ENCODE measurements at places on chromosomes 3 and 15.
A peak's percentile ranks its signal among the peaks of the same experiment; 100 is the strongest.

GRCh38 chr3:141312354-141313092 lies 55.8 kb upstream of the ZBTB38 start:
- DNase-seq, result no peak

GRCh38 chr15:67253101-67253500 lies 1.4 kb downstream of the AAGAB start:
- no peak for DNase-seq

DNA sequence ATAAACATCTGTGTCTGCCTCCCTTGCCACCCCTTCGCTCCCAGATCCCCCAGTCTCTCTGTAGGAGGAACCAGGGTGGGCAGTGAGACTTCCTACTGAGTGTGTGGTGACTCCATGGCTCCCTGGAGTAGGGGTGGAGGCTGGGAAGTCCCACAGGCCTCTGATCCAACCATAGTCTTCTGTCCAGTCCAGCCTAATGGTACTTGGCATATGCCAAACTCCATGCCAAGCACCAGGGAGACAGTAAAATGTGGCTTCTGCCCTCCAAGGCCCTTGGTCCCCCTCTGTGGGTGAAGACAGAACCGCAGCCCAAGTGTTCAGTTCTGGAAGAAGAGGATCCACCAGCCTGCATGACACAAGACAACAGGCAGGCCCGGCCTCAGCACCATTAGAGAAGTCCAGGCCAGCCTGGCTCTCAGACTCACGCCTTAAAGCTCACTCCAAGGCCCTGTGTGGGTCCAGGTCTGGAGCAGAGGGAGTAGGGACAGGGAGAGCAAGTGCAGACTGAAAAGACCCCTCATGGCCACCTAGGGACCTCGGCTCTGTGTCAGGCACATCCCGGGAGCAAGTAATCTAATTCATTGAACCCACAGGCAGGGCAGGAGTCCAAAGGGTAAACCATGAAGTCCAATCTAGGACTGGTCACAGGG lies 112.7 kb downstream of the ETFA start:
- DNase-seq, result no peak

GRCh38 chr3:13278783-13279531 lies 141.2 kb downstream of the NUP210 start:
- no peak for DNase-seq

GRCh38 chr3:159169828-159170227 lies 368.0 kb downstream of the MFSD1 start:
- DNase-seq, result no peak

DNA sequence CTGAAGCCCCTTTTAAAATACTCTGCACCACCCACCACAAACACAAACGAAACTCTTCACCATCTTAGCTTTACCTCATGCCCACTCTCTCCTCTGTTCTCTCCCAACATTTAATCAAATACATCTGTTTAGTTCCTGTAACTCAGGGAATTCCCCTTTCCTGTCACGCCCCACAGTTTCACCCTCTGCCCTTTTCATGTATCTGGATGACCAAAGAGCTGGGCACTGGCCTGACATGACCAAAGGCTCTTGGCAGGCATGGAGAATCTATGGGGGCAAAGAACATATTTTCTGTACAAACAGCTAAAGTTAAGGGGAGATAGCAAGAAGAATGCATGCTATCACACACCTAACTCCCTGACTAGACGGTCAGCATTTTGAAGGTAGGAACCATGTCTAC lies 270.0 kb downstream of the TBL1XR1 start:
- no peak for DNase-seq

GRCh38 chr3:124431331-124431994 lies 298.8 kb upstream of the UMPS start:
- DNase-seq, result no peak

DNA sequence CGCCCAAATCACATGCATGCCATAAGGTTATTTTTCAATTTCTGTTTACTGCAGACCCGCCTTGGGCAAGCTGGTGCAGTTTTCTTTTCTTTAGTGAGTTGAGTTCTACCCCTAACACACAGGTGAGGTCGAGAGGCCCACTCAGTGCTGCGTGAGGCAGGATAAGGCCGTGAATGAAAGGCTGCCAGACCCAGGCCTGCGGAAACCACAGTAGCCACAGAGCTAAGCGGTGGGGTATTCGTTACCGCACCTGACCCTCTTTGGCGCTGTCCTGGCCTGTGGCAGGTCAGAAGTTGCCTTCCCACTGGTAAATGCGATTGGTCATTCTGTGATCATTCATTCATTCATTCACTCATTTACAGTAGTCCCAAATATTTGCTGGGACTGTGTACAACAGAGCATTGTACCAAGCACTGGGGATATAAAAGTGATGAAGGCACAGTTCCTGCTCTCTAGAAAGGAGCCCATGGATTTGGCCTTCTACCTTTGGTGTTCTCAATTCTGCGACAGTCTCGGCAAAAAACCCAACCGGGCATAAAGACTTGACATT lies 144.8 kb downstream of the XXYLT1 start:
- DNase-seq, result no peak

GRCh38 chr3:55454611-55455010 lies 32.5 kb downstream of the WNT5A start:
- DNase-seq, result no peak

- no peak for DNase-seq
Observed at GRCh38 chr15:43889042-43889441, 62.2 kb downstream of the WDR76 start.

DNA sequence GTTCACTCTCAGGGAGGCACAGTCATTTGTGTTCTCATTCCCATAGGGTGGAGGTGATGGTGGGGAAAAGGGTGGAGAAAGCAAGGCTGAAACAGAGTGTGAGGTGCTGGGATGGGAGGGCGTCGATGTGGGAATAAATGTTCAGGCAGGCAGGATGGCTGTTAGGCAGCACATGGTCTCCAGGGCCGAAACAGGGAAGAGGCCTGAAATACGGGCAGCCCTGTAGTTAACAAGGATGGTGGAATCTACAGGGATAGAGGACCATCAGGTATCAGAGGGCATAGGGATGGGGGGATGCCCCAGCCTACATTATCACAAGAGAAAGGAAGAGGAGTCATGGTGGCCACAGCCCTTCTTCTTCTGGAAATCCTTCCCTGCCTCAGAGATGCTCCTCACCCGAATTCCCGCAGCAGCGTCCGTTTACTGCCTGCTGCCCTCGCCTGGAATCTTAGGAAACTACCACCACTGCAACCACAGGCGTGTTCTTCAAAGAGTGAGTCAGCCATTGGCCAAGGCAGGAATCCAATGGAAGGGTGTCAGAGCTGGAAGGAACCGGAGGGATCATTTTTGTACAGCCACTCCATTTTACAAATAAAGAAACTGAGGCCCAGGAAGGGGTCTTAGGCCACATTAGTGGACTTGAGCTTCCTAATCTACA lies 49.7 kb upstream of the POMGNT2 start:
- no peak for DNase-seq

GRCh38 chr15:78791357-78791756 lies 19.9 kb downstream of the ADAMTS7 start:
- DNase-seq, result no peak

DNA sequence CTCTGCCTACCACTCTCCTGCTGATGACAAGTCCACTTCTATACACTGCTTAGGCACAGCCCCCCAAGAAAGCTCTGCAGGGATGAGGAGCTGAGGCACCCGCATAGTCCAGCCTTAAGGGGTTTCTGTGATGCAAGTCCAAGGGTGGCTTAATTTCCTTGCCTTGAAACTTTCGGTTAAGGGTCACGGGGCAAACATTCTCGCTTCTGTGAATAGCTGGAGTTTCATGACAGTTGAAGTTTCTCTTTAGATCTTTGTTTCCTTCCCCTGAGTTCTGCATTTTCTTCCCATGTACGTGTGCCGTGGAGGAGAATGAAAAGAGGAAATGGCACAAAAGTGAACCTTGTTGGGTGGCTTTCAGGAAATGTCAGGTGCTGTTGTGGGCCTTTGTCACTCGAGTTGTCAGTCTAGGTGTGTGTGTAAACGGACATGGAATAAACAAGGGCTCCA lies 7.0 kb downstream of the GPR160 start:
- DNase-seq, result no peak

DNA sequence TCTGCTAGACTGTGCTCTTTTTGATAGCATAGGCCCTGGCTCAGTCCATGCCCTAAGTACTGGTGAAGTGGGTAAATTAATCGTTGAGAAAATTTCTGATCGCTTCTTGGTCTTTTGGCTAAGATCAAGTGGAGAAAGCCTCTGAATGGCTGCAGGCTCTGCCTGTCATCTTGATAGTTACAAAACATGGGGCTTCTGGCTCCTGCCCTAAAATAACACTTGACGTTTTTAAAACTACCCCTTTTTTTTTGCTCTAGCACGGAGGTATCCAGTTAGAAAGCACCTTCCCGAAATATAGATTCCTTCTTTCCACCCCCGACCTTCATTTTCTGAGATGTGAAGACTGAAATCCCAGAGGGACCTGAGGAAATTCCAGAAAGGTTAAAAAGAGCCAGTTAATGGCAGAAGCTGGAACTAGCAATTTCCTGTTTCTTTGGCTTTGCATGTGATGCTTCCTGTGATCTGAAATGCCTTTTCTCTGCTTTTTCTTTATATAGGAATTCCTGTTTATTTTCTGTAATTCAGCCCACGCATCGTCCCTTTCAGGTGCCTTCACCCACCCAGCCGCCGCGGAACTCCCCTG lies 799 bp upstream of the C2CD4B start:
- DNase-seq, result no peak

GRCh38 chr3:43346978-43347749 lies 60.8 kb downstream of the SNRK start:
- DNase-seq, result no peak

GRCh38 chr15:90049666-90050604 lies 48.8 kb downstream of the ZNF710 start:
- no peak for DNase-seq

DNA sequence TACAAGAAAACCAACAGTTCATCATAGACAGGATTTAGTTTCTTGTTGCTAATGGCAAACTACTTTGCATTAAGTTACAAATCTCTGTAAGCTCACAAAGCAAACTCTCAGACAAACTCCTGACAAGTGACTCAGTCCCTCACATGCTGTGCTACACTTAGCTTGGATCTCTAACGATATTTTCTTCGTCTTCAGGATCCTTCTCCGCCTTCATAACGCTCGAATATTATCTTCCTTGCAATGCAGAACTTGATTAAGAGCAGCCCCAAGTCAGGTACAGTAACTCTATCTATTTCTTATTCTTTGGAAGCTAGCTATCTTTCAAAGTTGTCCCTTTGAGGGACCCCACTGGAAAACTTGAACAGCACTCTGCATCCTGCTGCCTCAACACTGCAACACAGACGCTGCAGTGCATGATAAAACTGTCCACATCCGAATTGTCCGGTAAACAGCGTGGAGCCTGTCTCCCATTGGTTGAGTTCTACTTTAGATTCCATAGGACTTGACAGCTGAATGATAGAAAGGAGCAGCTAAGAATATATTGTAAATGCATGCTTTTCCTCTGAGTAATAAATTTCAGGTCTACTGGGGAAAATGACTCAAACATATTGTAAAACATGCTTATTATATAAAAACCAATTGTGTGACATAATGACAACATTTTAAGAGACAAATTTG lies 61.3 kb downstream of the UACA start:
- peak; percentile 86 for DNase-seq

- DNase-seq, result no peak
Observed at GRCh38 chr15:46677491-46677890, 1039.8 kb upstream of the SEMA6D start.

GRCh38 chr3:48558493-48559134 lies 2.0 kb upstream of the PFKFB4 start:
- no peak for DNase-seq

GRCh38 chr3:38353151-38353550 lies 6.6 kb downstream of the XYLB start:
- no peak for DNase-seq

DNA sequence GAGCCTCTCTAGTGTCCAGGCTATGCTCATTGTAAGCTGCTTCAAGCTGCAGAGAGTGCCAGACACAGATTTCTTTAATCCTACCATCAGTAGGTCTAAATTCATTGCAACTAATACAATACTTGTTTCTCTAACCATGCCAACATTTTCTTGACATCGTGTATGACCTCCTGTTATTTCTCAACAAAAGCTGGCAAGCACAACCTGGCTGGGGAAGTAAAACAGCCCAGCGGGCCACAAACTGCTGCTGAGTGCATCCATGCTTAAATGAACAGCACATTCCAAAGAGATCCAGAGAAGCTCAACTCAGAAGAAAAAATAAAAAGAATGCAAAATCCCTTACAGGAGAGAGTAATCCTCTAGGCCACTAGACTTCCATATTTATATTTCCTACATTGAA lies 36.5 kb downstream of the GMNC start:
- peak; percentile 98 for DNase-seq

- no peak for DNase-seq
Observed at GRCh38 chr3:110568246-110568645, 503.4 kb upstream of the NECTIN3 start.

DNA sequence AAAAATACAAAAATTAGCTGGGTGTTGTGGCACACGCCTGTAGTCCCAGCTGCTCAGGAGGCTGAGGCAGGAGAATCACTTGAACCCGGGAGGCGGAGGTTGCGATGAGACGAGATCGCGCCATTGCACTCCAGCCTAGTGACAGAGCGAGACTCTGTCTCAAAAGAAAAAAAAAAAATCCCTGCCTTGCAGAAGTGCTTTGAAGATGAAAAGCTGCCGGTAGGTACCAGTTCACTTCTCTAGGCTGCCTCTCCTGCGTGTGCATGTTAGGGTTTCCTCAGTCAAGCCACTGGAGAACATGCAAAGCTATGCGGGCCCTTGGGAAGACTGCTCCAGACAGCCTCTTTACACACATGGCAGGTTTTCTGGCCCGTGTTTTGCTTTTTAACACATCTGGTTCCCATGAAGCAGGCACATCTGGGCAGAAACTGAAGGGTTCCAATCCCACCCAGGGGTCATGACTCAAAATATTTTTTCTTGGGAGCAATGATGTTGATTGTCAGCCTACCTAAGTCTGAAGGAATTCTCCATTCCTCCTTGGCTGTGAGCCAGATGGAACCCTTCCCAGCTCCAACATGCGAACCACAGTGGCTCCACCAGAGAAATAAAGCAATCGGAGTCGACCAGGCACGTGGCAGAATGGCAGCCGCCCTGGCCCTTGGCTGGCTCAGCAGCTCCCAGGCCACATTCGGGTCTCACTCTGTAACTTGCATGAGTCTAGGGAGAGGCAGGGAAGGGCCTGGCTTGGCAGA lies 29.6 kb downstream of the MGLL start:
- DNase-seq, result peak; percentile 65

DNA sequence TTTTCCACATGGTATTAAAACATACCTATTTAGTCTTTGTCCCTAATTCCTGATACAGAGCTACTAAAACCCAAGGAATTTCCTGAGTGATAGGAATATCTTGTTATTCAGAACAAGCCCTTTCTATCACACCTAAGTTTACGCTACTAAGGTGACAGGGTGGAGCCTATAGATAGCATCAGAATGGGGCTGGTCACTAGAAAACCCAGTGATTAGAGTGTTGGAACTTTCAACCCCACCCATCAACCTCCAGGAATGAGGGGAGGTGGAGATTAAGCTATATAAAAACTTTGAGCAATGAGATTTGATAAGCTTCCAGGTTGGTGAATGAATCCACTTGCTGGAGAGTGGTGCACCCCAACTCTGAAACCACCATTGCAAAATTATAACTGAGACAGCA lies 62.1 kb upstream of the RNU6-1 start:
- no peak for DNase-seq
